ENCODE measurements at places on chromosomes 11 and 22.

DNA sequence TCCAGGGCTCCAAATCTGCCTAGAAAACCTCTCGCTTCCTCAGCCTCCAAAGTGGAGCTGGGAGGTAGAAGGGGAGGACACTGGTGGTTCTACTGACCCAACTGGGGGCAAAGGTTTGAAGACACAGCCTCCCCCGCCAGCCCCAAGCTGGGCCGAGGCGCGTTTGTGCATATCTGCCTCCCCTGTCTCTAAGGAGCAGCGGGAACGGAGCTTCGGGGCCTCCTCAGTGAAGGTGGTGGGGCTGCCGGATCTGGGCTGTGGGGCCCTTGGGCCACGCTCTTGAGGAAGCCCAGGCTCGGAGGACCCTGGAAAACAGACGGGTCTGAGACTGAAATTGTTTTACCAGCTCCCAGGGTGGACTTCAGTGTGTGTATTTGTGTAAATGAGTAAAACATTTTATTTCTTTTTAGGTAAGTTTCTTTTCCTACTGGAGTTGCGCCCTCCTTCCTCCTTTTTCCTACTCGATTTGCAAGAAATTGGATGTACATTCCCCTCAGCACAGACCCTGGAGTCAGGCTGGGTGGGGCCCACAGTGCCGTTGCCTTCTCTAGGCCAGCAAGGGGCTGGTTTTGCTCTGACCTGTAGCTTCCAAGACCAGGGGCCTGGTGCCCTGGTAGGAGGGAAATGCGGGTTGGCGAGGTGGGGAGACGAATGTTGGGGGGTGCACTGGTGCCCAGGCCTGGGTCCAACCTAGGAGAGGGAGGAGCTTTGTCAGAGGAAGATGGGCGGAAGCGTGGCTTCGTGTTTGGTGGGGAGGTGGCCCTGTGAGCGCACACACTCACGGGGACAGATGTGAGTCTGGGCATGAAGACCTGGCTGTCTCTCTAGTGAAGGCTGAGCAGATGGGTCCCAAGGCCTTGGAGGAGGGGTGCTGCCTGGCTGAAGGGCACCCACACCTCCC lies 50.6 kb downstream of the ST14 start:
- no peak for DNase-seq

- DNase-seq = peak; percentile 91
These were observed 3.6 kb downstream of the FIBP start for GRCh38 chr11:65884716-65885092.

- no peak for DNase-seq
These were observed 51.7 kb upstream of the NUP160 start for GRCh38 chr11:47899801-47900200.

- DNase-seq = no peak
These were observed 51.8 kb downstream of the CD6 start for GRCh38 chr11:61023086-61023965.

DNA sequence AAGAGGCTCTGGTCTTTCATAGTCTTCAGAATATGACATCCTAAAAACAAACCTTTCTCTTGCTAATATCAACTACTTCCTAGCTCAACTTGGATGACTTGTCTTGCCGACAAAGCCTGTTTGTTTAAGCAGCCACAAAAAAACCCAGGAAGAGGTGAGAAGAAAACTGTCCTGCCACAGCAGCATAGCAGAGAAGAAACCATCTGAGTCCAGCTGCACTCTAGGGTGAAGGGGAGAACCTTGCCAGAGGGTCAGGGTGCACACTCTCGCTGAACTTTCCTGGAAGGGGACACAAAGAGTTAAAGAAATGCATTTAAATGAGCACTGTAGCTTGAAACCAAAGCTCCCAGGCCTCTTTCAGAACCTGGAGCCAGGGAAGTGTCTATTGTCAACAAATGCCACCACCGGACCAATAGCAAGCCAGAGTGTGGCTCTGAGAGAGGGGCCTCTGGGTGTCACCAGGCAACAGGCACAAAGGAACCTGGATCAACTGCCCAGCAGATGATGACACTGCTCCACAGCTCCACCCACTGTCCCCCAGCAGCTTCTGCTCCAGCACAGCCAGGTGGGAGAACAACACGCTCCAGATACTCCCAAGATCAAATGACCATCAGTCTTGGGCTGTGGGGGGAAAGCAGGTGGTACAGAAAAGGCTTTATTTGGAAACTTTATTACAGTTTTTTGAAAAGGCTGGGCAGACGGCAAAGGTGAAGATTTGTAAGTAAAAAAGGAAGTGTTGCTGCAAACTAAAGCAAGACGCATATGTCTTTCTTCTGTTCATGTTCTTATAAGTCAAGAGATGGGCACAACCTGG lies 105.7 kb downstream of the RASSF10 start:
- peak; percentile 15 for DNase-seq
